ENCODE measurements at places on chromosomes 11 and 22. TPM values are rescaled to one million over a fixed set of nuclear protein-coding genes. Genes with fewer than 3 reads are reported as not detected.

DNA sequence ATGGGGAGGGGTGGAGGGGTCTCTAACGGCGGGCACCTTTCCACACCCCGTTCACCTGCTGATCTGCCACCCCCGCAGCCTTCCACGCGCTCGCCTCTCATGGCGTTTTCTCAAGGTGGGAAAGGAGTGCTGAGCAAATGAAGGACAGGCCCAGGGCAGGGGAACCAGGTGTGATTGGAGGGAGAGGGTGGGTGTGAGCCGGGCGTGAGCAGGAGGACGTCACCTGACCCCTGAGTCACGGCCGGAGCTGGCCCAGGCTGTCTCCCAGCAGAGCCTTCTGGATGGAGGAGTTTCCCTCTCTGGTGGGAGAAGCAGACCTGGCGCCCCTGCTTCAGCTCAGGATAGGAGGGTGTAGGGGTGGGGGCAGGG lies 14.0 kb upstream of the ARHGAP8 start:
- no peak for DNase-seq

OVCH2 gene
- total RNA-seq: not detected

DNA sequence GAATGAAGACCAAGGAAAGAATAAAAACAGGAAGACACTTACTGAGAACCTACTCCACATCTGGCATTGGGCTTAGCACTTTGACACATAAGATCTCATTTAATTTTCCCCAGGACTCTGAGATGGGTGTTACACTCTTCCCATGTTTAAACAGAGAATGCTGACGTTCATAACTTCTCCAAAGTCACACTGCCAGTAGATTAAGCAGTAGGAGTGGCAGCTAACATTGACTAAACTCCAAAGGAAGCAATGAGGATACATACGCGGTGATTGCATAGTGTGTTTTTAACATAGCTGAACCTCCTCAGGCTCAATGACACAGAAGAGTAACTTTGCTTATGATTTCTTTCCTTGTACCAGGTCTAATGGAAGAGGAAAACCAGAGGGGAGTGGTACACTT lies 14.5 kb upstream of the OR10V1 start:
- no peak for DNase-seq

NXPE4 gene
- total RNA-seq: not detected

BAIAP2L2 gene
- total RNA-seq: 0.71 TPM

GPR83 gene
- total RNA-seq: 0.07 TPM
